ENCODE measurements at places on chromosomes 5 and 9. TPM values are rescaled to one million over a fixed set of nuclear protein-coding genes. Genes with fewer than 3 reads are reported as not detected.
A peak's percentile ranks its signal among the peaks of the same experiment; 100 is the strongest.

GRCh38 chr9:127927201-127927987 lies 3.2 kb downstream of the PIP5KL1 start:
- no peak for DNase-seq

DNA sequence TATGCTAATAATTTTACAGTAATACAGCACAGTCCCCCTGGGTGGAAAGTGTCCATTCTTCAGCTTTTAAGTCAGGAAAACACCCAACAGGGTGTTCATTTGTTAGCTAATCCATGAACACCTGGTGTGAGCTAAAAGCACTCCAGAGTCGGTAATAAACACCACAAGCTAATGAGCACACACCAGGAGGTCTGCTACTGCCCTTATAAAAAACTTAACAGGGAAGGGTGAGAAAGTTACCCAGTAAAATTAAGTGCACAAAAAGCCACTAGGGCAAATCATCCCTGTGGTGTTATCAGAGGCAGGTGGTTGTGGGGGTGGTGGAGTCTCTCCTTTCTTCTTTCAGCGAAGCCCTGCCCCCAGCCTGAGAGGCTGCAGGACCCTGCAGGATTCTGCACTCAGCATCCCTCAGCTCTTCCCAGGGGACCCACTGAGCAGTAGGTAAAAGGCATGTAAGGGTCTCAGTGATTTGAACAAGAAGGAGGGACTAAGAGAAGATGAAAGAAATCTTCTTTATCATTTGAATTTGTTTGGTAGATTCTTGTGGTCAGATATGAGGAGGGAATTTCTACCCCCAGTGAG lies 14.4 kb downstream of the GDNF start:
- no peak for DNase-seq

- no peak for DNase-seq
Observed at GRCh38 chr9:136572003-136572827, 26.4 kb upstream of the NOTCH1 start.

DNA sequence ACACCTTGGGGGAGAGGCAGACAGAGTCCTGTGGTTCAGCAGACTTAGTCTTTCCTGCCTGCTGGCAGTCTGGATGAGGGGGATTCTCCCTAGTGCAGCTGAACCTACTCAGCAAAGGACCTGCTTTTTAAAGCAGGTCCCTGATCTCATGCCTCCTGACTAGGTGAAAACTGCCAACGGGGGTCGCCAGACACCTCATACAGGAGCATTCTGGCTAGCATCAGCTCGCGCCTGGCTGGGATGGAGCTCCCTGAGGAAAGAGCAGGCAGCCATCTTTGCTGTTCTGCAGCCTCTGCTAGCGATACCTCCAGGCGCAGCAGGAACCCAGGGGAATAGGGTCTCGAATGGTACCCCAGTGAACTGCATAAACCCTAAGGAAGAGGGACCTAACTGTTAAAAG lies 225.2 kb downstream of the CDH9 start:
- DNase-seq = no peak

GRCh38 chr9:6098431-6098830 lies 83.0 kb upstream of the RANBP6 start:
- DNase-seq = no peak

- peak; percentile 40 for DNase-seq
Observed at GRCh38 chr9:89848060-89849040, 243.5 kb downstream of the GADD45G start.

DNA sequence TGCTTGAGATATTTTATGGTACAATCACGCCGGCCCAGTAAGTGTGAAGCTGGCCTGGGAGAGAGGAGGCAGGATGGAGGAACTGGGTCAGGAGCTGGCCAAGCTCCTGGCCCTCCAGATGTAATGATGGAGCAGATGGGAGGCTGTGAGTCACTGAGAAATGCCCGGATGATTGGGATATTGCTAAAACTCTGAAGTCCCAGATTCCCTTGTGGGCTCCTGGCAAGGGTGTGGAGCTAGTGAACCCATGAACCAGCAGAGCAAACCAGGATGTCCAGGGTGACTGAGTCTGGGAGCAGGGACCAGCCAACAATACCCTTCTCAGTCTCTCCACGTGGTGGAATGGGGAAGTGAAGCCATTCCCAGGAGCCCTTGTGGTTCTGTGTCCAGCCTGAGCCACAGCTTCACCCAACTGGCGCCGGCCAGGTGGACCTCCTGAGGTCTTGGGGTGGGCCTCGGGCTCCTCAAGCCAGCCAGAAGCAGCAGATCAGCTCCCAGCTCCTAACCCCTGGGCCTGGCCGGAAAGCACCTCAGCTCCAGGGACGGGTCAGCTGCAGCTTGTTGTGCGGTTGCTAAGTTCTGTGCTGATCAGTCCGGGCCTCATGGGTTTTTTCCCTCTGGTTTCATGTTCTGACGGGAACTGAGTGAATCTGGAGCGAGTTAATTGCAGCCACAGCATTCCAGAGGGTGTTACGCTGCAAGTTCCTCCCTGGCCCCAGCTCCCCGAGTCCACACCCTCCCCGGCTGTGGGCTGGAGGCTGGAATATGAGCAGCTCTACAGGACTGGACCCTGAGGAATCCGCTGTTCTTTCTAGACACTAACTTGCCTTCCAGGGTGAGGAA lies 37.6 kb downstream of the DUSP1 start:
- peak; percentile 97 for DNase-seq

GRCh38 chr5:61732369-61732768 lies 400.3 kb downstream of the ZSWIM6 start:
- no peak for DNase-seq

DNA sequence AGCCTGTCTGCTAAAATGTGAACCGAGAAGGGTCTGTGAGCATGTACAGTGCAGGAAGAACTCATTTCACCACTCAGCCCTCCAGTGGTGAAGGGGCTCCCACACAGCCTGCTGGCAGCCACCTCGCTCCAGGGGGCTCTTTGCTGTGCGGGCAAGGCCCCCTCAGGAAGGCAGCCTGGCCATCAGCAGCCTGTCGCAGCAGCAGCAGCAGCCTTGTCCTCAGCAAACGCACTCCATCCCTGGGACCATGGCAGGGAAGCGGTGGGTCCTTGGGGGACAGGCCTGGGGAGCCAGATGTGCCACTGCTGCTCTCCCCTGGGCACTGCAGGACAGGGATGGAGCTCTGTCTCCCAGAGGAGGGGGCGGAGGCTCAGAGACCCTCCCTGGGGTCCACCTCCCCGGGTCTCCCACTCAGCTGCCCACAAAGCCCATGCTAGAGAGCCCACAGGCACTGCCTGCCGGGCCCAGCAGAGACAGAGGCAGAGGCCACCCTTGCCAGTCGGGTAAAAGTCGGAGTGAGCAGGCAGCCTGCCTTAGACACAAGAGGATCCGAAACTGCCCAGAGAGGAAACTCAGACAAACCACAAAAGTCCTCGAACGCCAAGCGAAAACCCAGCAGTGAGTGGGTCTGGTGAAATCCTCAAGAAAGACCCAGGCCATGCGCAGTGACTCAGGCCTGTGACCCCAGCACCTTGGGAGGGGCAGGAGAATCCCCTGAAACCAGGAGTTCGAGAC lies 8.0 kb downstream of the BRD3 start:
- DNase-seq = no peak

DNA sequence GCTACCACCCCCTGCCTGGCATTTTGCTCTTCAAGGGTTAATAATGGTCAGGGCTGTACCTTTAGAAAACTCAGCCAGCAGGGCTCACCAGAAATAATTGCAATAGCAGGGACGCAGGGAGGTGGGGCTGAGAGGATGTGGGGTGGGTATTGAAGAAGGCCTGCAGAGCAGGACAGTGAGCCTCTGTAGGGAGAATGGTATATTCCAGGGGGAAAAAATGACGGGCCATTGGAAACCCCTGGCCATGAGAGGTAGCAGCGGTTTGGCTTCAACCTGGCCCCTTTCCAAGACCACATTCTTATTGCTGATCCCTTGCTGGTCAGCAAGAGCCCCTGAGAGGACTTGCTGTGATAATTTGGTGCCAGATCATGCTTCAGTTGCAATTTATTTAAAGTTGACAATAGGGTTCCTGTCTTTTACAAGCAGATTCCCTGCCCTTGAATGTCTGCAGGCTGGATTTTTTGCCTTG lies 36.7 kb upstream of the CTNNA1 start:
- no peak for DNase-seq

GRCh38 chr5:35205606-35206005 lies 24.7 kb downstream of the PRLR start:
- no peak for DNase-seq

PRRX2 gene
- total RNA-seq = 1.1 TPM

C7 gene
- 687 TPM for total RNA-seq

TEX48 gene
- not detected for total RNA-seq

SLC36A2 gene
- not detected for total RNA-seq

EXOC3 gene
- 34.7 TPM for total RNA-seq

PCDHGA3 gene
- total RNA-seq = 8.9 TPM
